WTC11 (cell line): ENCODE measurements at places on chromosomes 12 and 14.

- no peak for DNase-seq
These were observed 692.9 kb downstream of the BCL11B start for GRCh38 chr14:98579140-98579539.

- no peak for DNase-seq
These were observed 22.8 kb downstream of the COX8C start for GRCh38 chr14:93369713-93370266.

- no peak for DNase-seq
These were observed 6.6 kb upstream of the ADGRD1 start for GRCh38 chr12:130947028-130947613.

GRCh38 chr14:75379246-75379929 is 48.4 kb upstream of the JDP2 start:
- DNase-seq = no peak

- DNase-seq = no peak
These were observed 43.0 kb upstream of the CTDSP2 start for GRCh38 chr12:57889500-57889989.

DNA sequence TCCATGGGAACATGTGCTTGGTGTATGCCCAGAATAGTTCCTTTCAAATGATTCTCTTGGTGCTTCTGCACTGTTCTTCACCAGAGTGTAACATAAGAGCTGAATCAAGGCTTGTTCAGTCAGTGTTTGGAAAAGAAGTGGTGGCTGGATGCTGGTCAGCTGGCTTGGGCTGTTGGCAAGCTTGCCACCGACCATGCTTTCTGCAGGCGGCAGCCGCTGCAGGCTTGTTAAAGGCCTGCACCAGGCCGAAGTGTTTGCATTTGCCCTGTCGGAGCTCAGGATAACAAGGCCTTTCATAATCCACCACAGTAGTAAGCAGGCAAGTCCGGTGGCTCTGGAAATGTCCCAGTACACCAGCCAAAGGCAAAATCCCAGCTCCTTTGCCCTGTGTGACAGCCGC is 26.9 kb downstream of the DAAM1 start:
- DNase-seq = no peak
